HuH-7.5 (cell line): ENCODE measurements at places on chromosomes 13 and 19.
A peak's percentile ranks its signal among the peaks of the same experiment; 100 is the strongest.

DNA sequence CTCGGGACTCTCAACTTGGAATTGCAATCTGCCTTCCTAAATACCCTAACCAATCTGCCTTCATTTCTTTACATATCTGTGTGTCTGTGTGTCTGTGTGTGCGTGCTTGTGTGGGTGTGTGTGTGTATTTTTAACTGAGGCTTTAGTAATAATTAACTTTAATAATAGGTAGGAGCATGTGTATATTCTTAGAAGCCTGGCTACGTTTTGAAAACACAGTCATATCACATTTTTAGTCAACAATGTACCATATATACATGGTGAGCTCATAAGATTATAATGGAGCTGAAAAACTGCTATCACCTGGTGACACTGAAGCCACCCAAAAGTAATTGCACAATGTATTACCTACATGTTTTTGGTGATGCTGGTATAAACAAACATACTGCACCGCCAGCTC is 65.4 kb upstream of the ATXN8OS start:
- DNase-seq: no peak

DNA sequence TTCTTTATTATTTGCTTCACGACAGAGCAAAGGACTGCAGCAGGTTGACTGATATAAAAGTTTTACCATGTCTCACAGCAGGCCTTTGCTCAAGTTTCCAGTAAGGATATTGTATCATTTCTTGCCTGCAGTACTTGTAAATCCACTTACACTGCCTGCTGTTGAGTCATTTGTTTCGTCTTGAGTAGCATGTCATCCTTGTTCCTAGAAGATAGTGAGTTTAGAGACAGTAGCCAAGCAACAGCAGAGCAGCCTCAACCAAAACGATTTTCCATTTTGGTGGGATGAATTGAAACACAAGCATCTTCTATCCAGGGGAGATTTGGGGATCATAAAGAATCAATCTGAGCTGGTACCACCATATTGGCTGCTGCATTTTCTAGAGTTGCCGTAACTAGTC is 24.0 kb upstream of the ALOX5AP start:
- DNase-seq: no peak

DNA sequence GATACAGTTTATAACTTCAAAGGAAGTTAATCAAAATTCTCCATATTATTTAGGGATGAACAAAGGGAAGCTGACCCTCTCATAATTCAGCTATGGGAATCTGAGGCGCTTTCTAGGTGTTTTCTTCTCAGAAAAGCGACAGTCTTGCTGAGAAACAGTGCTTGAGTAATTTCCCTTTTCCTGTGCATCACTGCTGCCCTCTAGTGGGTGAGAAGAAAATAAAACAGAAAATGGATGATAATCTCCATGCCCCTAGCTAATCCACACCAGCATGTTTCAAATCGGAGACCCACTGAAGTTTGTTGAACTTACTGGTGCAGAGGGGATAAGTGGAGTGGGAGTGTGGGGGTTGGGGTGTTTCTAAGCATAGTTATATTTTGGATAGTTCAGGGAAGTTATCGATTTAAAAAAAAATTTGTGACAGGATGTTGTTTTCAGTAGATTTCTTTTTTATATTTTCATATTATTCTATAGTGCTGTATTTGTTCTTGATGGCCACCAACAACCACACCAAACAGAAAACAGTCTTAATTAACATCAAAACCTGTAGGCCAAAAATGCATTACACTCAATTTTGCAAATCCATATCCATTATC is 21.4 kb downstream of the LCP1 start:
- DNase-seq: peak; percentile 68

- DNase-seq: no peak
Measured at GRCh38 chr19:10283301-10284064, 3.3 kb upstream of the ICAM4 start.

- DNase-seq: peak; percentile 95
Measured at GRCh38 chr19:13847407-13848339, 29.3 kb upstream of the NANOS3 start.
